Activated T-cell treated with anti-CD3 and anti-CD28 coated beads, Interleukin-2, amount 50 U/mL, for 4 hours (primary cell): ENCODE measurements at places on chromosomes 5 and 9. TPM values are rescaled to one million over a fixed set of nuclear protein-coding genes. Genes with fewer than 3 reads are reported as not detected.

GRCh38 chr9:93010056-93010455 lies 48.4 kb upstream of the SUSD3 start:
- DNase-seq: no peak

DNA sequence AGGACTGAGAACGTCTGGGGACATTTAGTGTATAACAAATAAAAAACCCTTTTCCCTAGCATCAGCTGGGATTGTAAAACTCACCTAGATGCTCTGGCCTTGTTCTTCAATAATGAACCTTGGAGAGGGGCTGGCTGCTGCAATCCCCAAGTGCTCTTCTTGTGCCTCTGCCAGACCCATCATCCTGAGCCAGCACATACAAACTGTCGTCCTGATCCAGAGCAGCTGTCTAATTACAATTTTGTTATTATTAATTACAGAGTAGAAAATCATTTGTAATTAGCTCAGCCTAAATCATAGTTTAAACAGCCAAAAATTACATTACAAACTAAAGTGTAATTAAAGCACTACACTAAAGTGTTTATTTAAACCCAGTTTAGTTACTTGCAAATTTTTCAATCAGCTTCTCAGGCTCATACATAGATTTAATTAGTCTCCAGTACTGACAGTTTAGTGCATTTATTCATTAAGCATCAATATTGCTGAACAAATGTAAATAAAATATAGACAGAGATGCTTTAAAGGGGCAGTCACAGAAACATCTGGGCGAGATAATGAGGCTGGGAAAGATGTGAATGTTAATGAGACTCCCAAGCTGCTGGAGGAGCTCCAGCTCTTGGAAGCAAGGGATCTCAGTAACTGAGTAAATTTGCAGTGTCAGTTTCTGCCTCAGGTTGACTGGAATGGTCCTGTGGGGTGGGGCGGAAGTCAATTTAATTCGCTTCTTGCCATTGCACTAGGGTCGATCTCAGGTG lies 632.3 kb upstream of the TLE4 start:
- no peak for DNase-seq

- DNase-seq: no peak
These were observed 2.4 kb upstream of the UHRF2 start for GRCh38 chr9:6410633-6411032.

DNA sequence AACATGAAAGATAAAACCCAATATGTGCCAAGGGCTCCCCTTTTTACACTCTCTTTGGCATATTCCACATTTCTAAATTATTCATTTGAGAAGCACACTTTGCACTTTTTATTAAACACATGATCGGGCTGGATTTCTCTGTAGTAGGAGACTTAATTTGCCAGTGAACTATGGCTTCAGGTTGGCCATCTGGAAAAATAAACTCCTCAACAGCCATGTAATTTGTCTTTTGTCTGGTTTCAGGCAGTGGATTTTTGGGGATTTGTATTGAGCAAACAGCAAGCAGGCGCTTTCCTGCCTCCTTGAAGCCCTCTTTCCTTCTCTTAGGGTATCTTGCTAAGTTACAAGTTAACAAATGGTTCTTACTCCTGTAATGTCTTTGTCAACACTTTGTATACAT lies 73.0 kb upstream of the DMRTA1 start:
- DNase-seq: no peak

DNA sequence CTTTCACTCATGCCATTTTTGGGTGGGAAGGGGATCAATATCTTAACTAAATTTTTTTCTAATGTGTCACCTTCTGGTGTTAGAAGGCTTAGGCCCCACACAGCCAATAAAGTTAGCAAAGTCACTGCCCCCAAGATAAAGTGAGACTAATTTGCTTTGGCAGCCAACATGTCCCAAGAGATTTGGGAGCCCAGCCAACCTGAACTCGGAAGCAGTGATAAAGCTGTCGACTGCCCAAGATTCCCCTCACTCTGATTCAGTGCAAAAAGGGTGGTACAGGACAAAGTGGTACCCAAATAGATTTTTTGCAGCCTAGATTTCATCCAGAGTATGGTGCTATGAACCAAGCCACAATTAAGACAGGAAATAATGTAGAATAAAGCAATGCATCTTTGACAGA lies 572.5 kb upstream of the ARRDC3 start:
- DNase-seq: no peak

DNA sequence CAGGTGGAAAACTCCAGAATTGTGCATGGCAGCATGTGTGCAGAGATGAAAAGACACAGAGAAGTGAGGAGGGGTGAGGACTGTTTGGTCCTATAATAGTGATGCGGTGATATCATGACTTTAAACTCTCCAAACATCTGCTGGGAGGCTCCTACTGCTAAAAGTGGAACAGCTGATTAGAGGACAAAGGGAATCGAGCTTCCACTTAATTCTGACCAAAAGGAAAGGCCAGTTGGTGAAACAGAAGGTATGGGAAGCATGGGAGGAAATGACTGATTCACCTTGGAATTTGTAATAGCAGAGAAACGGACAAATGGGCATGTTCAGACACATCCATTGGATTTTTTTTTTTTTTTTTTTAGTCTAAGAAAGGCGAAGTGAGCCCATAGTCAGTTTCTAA lies 67.5 kb upstream of the MAMDC2 start:
- no peak for DNase-seq

Gene CCDC152
- total RNA-seq: 15.3 TPM

- no peak for DNase-seq
These were observed 163.4 kb upstream of the MAP1B start for GRCh38 chr5:71943874-71944273.

- DNase-seq: no peak
These were observed 30.0 kb downstream of the S1PR3 start for GRCh38 chr9:89021154-89021803.

Gene CNTRL
- total RNA-seq: 48.6 TPM

- no peak for DNase-seq
These were observed 56.0 kb upstream of the FAM174A start for GRCh38 chr5:100479079-100479688.

- peak; percentile 81 for DNase-seq
These were observed 39.6 kb downstream of the SFXN1 start for GRCh38 chr5:175517824-175518450.

DNA sequence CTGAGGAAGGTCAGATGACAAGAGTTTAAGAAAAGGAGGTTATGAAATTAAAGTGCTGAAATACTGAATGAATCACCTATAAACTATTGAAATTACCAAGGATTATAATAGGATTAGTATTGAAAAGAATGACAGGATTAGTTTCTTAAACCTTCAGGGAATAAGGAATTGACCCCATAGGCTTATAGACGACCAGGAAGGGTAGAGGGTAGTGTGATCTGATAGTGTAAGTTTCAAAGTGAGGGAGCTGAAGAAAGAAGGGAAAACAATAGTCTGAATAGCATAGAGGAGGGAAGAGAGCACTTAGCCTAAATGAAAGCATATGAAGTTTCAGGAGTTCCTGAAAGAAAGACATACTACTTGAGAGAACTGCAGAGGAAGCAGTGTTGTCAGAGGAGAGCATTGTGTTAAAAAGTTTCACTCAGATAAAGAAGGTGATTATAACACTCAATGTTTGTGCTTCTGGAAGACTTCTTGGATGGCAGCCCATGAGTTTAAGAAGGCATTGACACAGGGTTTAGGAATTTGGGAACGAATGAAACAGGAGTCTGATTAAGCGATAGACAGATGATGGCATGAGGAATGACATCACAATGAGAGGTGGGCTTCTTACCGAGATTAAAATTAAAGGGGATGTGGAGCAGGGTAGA lies 557.9 kb upstream of the GRAMD2B start:
- DNase-seq: no peak

DNA sequence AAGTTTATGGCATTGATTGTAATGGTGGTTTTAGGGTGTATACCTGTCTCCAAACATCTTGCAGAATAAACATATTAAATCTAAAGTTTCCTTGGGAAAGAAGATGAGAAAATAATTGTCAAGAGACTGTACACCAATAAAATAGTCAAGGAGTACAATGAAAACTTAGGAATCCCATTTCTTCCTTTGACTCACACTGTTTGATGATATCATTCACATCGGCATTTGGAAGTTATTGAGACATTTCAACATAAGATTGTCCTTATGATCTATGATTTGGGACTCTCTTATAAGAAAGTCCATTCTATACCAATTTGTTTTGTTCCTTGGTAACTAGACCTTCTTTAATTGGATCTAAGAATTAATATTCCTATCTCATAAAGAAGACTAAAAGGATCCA lies 482.7 kb downstream of the RAB3C start:
- no peak for DNase-seq

Gene HRCT1
- not detected for total RNA-seq

- DNase-seq: no peak
These were observed 36.7 kb downstream of the RAI14 start for GRCh38 chr5:34692786-34693185.

GRCh38 chr5:54754420-54754819 lies 231.0 kb downstream of the ESM1 start:
- no peak for DNase-seq

Gene KIF24
- total RNA-seq: 2.2 TPM

Gene PCDHB8
- not detected for total RNA-seq

- no peak for DNase-seq
These were observed 155.3 kb downstream of the ADAMTS12 start for GRCh38 chr5:33736510-33736909.

DNA sequence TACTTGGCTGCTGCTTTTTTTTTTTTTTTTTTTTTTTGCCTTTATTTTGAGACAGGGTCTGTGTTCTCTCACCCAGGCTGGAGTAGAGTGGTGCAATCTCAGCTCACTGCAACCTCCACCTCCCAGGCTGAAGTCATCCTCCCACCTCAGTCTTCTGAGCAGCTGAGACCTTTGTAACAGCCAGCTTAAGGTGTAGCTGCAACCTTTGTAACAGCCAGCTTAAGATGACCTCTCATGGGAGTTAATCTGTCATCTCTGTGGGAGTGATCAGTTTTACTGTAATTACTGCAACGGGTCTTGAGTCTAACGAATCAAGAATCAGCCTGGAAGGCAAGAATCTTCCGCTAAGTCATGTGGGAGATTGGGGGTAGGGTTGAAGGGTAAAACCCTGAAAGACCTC lies 31.6 kb upstream of the SNX2 start:
- DNase-seq: no peak

Gene UBAC1
- 31.4 TPM for total RNA-seq

DNA sequence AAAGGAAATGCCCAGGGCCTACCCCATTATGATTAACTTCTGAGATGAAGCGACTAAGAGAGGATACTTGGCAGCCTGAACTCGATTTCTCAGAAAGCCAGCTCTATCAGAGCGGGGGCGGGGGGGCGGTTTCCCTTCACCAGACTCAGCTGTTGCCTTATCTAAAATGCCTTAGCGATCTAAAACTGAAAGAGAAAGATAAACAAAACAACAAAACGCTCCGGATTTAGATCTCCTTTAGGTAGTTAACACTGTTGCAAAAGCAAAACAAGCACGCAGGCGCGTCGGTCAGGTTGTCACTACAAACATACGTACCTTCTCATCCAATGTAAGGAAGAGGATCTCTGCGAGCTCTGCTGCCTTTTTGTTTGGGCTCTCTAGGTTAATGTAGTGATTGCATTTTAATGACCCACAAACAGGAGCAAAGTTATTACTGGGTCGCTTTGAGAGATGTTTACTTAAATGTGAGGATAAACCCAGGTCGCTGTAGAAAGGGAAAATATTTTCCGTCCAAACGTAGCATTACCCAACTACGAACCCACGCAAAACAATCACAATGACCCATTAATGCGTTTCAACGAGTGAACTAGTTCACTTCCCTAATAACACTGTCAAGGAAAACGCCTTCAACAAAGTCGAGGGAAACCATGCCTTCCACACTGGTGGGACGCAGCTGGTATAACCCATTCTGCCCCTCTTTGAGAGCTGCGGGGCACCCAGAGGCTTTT lies 982 bp downstream of the EPB41L4A start:
- no peak for DNase-seq

DNA sequence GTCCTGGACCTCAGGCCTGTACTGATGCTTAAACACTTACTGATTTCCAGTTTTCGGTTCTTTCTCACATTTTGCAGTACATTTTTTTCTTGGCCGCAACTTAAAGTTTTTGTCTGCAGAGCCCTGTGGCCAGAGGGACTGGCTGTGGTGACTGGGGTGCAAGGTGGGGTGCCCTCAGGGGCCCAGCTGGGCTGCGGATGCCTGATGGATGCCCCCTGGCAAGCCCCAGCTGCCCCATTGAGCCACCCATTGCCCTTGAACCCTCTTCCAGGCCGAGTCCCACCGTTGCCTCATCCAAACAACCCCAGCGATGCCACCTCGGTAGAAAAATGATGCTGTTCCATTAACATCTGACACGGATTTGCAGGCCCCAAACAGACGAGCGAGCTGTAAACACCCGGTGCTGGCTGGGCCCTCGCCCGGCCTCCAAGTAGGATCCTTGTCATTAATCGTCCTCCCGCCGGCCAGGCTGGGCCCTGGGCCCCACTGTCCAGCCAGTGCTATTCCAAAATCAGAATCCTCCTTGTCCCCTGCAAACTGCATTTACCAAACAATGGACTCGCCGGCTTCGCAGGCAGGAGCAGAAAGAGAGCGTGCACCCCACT lies 107.9 kb downstream of the PHF2 start:
- DNase-seq: peak; percentile 4

Gene NREP
- 10.0 TPM for total RNA-seq

Gene SLC28A3
- 0.08 TPM for total RNA-seq

GRCh38 chr9:124779368-124780059 lies 2.6 kb downstream of the OLFML2A start:
- DNase-seq: no peak

DNA sequence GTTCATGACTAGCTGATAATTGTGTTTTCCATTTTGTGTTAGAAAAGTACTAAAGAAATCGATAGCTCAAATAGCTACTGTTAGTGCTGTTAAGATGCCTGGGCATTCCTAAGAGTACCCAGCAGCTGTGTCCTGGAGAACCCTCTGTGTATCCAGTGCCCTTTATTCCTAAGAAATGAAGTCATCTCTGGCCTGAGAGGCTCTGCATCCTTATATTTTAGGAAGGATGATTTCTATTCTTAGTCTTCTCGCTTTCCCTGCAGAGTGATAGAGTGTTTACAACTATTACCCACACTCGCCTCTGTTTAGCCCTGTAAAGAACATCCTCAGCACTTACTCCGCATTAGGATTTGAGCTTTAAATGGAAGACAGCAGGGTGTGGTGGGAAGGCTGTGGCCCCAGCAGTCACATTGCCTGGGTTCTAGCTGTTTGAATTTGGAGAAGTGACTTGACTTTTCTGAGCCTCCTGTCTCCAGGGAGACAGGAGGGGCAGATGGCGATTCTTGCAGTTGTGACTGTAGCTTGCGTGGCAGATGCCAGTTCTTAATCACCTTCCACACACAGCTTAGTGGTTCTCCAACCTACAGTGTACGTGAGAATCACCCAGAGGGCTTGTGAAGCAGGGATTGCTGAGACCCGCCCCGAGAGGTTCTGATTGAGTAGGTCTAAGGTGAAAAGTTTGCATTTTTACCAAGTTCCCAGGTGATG lies 177.2 kb upstream of the PITX1 start:
- DNase-seq: no peak

Gene PTGES
- not detected for total RNA-seq

GRCh38 chr5:161925960-161926359 lies 78.0 kb downstream of the GABRA1 start:
- no peak for DNase-seq

Gene HTR1A
- not detected for total RNA-seq

- DNase-seq: no peak
These were observed 12.0 kb upstream of the WDR38 start for GRCh38 chr9:124841075-124841821.

Gene NEURL1B
- total RNA-seq: 0.13 TPM

- no peak for DNase-seq
These were observed 63.0 kb downstream of the FER start for GRCh38 chr5:108810717-108811116.
